ENCODE measurements at places on chromosomes 6 and 20. TPM values are rescaled to one million over a fixed set of nuclear protein-coding genes. Genes with fewer than 3 reads are reported as not detected.

The SLC17A3 gene
- not detected for polyA plus RNA-seq

The DEFB126 gene
- not detected for polyA plus RNA-seq

The FAXC gene
- 130 TPM for polyA plus RNA-seq

The PPP1R14C gene
- polyA plus RNA-seq, result 14.0 TPM

The TMEM181 gene
- 47.6 TPM for polyA plus RNA-seq

The CFAP206 gene
- 5.7 TPM for polyA plus RNA-seq

The LPA gene
- not detected for polyA plus RNA-seq

The GGTLC1 gene
- not detected for polyA plus RNA-seq

The RBBP8NL gene
- polyA plus RNA-seq, result not detected

The B3GAT2 gene
- polyA plus RNA-seq, result 5.6 TPM

The PACRG gene
- 6.9 TPM for polyA plus RNA-seq

The TGM3 gene
- polyA plus RNA-seq, result 0.10 TPM

The FAM184A gene
- polyA plus RNA-seq, result 41.9 TPM

The SMPDL3A gene
- 8.2 TPM for polyA plus RNA-seq

The CLVS2 gene
- polyA plus RNA-seq, result 12.9 TPM

The CHRNA4 gene
- polyA plus RNA-seq, result 6.8 TPM

The HEY2 gene
- polyA plus RNA-seq, result not detected

The OPN5 gene
- polyA plus RNA-seq, result 0.44 TPM

The TMEM74B gene
- polyA plus RNA-seq, result 155 TPM

The THBS2 gene
- polyA plus RNA-seq, result 1.0 TPM

The WFDC6 gene
- not detected for polyA plus RNA-seq

The F13A1 gene
- not detected for polyA plus RNA-seq
